ENCODE measurements at places on chromosomes 13 and 19. TPM values are rescaled to one million over a fixed set of nuclear protein-coding genes. Genes with fewer than 3 reads are reported as not detected.

DNA sequence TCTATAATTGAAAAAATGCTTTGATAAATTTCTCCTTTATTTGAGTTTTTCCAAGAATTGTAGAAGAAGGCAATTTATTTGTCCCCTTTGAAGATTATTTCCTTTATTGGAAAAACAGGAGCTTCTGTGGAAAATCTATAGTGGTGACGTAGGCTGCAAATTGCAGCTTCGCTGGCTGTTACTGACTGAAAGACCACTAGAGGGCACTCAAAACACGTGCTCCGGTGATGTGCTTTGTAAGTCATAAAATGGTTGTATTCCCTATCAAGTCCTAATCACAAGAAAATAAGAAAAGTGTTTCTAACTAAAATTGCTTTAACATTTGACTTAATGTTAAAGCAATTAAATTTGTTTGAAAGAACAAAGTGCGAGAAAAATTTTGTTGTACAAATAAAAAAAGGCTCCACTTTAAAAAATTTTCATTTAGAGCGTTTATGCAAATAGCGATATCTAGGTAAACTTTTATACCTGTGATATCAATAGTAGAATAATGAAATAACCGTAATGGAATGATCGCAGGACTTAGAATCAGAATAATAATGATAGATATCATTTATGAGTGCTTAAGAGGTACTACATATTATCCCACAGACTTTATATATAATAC, 638.2 kb upstream of the SPRY2 start:
- no peak for DNase-seq

DNA sequence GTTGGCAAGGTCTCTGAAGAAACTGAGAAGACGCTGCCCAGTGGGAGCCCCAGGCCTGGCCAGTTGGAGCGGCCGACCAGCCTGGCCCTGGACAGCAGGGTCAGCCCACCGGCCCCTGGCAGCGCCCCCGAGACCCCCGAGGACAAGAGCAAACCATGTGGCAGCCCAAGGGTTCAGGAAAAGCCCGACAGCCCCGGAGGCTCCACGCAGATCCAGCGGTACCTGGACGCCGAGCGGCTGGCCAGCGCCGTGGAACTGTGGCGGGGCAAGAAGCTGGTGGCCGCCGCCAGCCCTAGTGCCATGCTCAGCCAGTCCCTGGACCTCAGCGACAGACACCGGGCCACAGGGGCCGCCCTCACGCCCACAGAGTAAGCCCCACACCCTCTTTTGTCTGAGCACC, 20.1 kb upstream of the USE1 start:
- no peak for DNase-seq

- peak; percentile 81 for DNase-seq
Measured at GRCh38 chr19:14536926-14537692, 7.7 kb downstream of the TECR start.

GRCh38 chr19:38654628-38655055, 7.2 kb downstream of the ACTN4 start:
- DNase-seq: no peak

- DNase-seq: no peak
Measured at GRCh38 chr19:49210108-49210900, 52.7 kb downstream of the TRPM4 start.

- DNase-seq: peak; percentile 20
Measured at GRCh38 chr19:6413291-6413690, 11.3 kb downstream of the KHSRP start.

The VSTM1 gene
- total RNA-seq: not detected

The ZFR2 gene
- total RNA-seq: not detected

The CXCL17 gene
- total RNA-seq: not detected
